NCI-H187 treated with DMSO at 0.1 percent for 48 hours (cell line): ENCODE measurements at places on chromosomes 3 and 15.

DNA sequence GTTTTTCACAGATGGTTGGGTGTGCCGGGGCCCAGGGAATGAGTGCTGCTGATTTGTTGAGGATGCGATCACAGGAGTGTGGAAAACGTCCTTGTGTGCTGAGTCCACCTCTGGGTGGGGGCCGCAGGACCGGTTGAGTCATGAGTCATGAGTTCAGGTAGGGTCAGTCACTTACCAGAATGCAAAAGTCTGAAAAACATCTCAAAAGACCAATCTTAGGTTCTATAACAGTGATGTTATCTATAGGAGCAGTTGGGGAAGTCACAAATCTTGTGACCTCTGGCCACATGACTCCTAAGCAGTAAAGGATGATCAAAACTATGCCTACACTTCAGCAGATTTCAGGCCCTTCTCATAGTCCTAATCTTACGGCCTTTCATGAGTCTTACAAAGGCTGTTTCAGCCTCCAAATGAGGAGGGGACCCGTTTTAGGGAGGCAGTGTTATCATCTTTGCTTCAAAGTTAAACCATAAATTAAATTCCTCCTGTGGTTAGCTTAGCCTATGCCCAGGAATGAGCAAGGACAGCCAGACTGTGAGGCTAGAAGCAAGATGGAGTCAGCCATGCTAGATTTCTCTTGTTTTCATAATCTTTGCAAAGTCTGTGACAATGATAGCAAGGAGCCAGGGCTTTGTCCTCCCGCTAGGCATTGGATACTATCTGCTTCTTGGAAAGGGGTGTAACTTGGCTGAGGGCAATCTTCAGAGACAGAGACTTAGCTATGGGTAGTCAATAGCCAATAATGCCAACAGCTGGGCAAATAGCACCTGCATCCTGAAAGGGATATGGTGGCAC, 30.6 kb upstream of the PIAS1 start:
- DNase-seq = no peak

- DNase-seq = no peak
These were observed at the start of gene TASOR for GRCh38 chr3:56683122-56683817. Gene TASOR (minus strand): TSS chr3:56683265. CDS start chr3:56683006, 259 bp downstream.

DNA sequence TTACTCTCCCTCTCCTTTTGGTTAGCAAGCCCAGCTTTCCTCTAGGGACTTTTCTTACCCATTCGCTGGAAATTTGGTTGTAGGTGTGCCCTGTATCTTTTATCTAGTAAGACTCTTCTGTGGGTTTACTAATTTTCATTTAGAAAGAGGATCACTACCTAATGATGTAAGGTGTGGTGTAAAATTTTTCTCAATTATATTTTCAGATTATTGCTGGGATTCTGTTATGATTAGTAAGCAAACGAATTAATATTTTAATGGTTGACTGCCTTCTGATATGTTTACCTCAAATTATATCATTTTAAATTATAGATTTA, 28.5 kb downstream of the PLCL2 start:
- DNase-seq = no peak

- DNase-seq = no peak
These were observed 8.4 kb downstream of the ARMC8 start for GRCh38 chr3:138195481-138195880.

DNA sequence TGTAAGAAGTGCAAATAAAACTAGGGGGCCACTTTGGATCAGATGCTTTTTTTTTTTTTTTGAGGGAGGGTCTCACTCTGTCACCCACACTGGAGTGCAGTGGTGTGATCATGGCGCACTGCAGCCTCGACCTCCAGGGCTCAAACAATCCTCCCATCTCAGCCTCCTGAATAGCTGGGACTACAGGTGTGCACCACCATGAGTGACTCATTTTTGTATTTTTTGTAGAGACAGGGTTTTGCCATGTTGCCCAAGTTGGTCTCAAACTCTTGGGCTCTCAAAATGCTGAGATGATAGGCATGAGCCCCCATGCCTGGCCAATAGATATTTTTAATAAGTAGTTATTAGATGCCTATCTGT, 20.8 kb downstream of the CCR1 start:
- no peak for DNase-seq

DNA sequence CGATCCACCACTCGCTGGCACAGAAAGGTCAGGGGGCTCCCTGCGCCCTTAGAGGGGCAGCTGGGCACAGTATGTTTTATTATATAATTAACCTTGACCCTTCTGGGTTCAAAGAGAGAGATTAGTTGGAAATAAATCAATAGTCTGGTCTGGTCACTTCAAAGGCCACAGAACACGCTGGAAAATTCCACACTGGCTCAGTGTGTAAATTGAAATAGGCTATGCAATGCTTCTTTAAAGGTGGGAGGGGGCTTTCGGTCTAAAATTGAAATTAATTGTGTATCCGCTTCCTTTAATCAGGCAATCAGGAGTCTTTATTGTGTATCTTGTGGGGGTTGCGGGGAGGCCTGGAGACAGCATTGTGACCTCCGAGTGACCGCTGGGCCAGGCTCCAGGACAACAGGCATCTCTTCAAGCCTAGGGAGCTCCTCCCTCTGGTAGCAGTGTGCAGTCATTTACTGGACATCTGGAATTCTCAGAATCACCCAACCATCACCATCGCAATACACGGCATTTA, 8.0 kb downstream of the RNU5B-1 start:
- DNase-seq = no peak

DNA sequence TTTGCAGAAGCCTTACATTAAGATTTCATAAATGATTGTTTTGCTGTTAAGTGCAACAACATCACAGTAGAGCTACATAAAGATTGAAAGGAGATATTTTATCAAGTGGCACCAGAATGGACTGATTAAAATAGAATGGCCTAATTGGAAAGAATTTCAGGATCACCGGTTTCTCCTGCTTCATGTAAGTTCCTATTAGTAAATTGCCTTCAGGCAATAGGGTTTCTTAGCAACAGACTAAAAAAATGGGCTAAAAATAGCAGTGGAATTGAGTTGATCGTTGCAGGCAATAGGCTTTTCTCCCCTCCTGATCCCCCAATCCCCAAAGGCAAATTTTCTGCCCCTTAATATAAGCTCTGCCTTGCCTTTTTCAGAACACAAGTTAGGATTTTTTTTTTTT, 917 bp downstream of the LNP1 start:
- DNase-seq = no peak

- DNase-seq = no peak
These were observed 408.1 kb downstream of the WDR72 start for GRCh38 chr15:53351373-53351772.
